Tongue (tissue), 3 donors: ENCODE measurements at places on chromosomes 7 and 10.

GRCh38 chr7:95804052-95804451, 31.7 kb downstream of the DYNC1I1 start:
- DNase-seq: peak; percentile 13

DNA sequence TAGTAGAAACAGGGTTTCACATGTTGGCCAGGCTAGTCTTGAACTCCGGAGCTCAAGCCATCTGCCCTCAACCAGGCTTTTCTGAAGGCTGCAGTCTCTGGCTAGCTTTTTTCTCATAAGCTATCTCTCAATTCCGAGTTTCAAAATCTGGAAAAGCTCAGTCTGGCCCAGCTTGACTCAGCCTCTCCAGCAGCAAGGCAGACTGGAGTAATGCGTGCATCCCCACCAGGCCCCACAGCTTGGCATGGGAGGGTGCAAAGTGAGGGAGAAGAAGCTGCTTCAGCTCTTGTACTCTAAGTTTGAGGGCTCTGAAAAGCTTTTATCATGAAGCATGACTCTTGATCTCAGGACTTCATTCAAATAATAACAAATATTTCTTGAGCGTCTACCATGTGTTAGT, 4.8 kb downstream of the DHTKD1 start:
- no peak for DNase-seq

DNA sequence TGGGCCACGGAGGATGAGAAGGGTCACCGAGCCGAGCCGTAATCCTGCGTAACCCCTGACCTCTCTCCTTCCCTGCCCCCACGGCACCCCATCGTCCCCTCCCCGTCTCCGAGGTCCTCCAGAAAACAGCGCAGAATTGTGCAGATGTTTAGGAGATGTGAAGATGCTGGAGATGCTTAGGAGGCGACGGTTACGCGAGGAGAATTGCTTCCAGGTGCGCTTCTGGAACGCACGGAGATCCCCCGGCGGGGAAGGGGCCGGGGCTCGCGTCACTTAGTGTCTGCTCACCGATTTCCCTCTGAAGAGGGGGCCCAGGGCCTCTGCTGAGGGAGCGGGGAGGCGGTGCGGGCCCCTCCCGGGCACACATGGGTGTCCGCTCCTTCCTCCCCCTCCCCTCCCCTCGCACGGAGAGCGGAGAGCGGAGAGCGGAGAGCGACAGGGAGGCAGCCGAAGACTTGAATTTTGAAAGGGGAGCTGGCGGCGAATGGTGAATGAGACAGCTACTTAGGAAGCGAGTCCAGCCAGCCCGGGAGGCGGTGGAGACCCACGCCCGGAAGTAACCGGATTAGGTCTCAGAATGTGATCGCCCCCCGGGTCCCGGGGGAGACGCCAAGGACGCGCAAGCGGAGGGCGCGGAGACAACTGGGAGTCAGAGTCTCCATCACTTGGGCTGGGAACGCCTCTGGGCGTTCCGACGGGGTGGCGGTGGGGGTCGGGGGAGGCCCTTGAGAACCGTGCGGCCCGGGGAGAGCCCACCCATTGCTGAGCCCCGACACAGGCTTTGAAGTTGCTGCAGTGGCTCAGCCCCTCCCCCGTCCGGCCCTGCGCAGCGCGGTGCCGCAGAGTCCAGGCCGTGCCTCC, 8.7 kb upstream of the EN2 start:
- no peak for DNase-seq

- no peak for DNase-seq
These were observed 42.2 kb downstream of the GBF1 start for GRCh38 chr10:102287538-102287937.

- DNase-seq: peak; percentile 75
These were observed at the start of gene LANCL2 for GRCh38 chr7:55365205-55365674. Gene LANCL2 (plus strand): TSS chr7:55365337. CDS start chr7:55366026, 689 bp downstream.

GRCh38 chr7:5797716-5798115, 16.3 kb upstream of the RNF216 start:
- DNase-seq: no peak

GRCh38 chr10:113496111-113497109, 56.4 kb upstream of the HABP2 start:
- DNase-seq: peak; percentile 85

DNA sequence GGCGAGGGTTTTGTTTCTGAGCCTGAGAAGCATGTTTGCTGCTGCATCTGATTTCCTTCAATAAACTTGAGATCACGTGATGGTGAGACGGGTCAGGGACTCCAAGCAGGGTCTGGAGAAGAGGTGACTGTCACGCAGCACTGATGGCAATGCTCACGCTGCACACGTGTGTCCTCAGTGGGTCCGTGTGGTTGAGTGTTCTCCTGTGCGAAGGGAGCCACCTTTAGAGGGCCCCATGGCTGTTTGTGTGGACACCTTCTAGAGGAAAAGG, 100.4 kb downstream of the WDR37 start:
- no peak for DNase-seq

DNA sequence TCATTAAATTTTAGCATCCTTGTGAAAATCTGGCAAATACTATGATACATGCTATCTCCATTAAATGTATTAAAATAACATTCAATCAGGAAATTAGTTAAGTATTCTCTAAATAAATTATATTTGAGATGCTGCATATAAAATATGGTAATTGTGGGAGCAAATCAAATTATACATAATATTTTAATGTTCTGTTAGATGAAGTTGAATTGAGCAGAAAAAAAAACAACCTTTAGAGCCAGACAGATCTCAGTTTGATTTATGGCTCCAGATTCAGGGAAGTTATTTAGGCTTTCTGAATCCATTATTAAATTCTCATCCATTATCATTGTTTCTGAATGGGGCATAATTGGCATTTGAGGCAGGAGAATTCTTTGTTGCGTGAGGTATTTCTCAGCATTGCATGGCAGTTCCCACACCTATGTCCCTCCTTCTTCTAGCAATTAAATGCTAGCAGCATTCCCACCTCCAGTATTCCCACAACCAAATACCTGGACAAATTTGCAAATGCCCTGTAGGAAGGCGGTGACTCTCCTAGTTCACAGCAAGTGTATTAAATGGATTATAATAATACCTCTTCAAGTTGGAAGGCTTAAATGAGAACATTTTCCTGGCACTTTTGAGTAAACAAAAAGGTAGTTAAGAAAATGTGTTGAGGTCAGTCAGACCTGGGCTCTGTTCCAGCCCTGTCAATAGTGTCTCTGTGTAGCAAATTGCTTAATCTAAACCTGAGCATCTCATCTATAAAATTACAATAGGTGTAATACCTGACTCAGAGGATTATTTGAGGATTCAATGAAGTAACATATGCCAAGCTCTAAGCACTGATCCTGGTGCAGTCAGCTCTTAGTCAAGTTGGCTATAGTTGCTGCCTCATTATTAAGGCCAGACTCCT, 108.9 kb downstream of the RNLS start:
- peak; percentile 26 for DNase-seq

DNA sequence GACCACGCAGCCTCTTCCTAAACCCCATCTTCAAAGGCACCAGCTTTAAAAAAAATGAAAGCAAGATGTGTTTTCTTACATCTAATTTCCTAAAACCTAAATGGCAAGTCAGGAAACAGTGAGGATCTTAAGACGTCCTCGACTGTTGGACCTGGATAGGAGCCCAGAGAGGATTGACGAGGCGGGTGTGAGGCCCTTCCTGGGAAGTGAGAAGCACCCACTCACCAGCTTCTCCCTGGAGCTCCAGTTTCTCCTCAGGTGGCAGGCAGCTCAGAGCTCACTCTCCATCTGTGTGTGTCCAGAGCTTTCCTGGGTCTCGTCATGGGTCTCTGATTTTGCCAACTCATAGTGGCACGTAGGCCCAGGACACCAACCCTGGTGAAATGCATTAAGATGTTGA, 614.0 kb upstream of the AUTS2 start:
- no peak for DNase-seq

DNA sequence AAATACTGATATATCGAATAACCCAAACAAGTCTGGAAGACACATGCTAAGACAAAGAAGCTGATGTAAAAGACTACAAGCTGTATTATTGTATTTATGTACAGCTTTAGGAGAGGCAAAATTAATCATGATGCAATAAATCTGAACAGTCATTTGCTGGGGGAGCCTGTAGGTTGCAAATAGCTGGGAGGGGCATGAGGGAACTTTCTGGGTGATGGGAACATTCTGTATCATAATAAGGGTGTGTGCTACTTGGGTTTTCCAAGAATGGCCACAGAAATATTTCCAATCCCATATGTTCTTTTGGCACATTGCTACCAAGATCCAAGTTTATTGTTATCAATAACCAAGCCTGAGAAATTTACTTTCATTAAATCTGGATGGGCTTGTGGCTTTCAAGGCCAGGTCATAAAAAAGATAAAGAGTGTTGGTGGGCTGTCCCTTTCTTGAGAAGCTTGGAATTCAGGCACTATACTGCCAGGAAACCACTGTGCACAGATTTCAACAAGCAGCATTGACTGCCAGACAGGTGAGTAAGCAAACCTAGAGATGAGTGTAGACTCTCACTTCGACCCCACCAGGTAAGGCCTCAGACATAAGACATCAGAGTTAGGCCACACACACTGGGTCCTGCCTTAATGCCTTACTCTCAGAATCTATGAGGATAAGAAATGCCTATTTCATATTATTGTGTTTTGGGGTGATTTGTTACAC, 629.7 kb upstream of the FZD8 start:
- no peak for DNase-seq

DNA sequence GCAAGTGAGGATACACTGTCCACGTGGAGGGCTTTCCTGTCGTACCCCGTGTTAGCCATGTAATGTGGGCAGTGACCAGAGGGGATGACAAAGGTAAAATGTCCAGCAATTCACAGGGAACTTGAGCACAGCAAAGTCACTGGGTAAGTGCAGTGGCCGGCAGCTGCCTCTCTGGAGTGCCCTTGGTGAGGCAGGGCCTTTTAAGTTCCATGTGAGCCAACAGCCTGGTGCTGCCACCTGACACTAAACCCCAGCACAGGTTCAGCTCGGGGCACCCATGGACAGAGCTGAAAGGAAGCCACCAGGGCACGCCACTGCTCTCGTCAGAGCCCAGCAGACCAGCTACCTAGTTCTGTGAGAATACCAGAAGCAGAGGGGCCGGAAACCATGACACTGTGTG, 168.3 kb downstream of the PRKAG2 start:
- DNase-seq: no peak

DNA sequence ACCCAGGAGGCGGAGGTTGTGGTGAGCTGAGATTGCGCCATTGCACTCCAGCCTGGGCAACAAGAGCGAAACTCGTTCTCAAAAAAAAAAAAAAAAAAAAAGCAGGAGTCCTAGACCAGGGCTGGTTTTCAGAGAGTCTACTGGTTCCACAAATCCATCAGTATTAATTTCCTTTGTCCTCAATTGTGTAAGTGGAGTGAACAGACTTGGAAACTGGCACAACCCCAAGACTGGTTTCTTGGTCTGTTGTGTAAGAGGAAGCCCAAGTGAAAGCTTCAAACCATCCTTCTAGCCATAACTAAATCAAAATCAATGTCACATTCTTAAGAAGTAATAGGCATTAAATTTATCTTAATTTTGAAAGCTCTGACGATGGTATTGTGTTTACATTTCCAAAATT, 213.6 kb downstream of the DGKI start:
- DNase-seq: no peak

DNA sequence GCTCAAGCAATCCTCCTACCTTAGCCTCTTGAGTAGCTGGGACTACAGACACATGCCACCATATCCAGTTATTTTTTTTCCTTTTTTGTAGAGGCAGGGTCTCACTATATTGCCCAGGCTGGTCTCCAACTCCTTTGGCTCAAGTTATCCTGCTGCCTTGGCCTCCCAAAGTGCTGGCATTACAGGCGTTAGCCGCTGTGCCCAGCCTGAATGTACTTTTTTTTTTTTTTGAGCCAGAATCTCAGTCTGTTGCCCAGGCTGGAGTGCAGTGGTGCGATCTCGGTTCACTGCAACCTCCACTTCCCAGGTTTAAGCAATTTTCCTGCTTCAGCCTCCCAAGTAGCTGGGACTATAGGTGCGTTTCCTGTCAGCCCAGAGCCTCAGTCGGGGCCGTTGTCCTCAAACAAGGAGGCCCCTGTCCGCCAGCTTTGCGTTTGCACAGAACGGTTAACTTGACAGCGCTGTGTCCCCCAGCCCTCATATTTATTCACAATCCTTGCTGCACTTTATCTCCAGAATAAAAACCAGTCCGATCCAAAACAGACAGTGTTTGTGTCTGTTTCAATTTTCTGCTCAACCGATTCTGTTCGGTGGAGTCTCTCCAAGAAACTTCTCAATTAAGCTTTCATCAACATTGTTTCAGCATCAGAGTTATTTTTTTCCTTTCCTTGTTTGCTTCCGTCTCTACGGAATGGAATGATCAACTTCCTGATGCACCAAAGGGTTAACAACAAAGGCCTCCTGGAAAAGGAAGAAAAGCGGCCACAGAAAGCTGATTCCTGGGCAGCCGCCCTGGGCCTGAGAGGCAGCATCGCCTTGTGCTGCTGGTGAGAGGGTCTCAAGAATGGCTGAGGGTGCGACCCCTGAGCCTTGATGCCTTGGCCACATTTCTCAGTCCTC, 64.5 kb downstream of the PDIA4 start:
- DNase-seq: peak; percentile 33

DNA sequence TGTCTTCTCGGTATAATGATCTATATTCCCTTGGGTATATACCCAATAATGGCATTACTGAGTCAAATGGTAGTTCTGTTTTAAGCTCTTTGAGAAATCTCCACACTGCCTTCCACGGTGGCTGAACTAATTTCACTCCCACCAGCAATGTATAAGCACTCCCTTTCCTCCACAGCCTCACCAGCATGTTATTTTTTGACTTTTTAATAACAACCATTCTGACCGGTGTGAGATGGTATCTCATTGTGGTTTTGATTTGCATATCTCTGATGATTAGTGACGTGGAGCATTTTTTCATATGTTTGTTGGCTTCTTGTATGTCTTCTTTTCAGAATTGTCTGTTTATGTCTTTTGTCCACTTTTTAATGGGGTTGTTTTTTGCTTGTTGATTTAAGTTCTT, 33.6 kb downstream of the KIAA1217 start:
- no peak for DNase-seq

DNA sequence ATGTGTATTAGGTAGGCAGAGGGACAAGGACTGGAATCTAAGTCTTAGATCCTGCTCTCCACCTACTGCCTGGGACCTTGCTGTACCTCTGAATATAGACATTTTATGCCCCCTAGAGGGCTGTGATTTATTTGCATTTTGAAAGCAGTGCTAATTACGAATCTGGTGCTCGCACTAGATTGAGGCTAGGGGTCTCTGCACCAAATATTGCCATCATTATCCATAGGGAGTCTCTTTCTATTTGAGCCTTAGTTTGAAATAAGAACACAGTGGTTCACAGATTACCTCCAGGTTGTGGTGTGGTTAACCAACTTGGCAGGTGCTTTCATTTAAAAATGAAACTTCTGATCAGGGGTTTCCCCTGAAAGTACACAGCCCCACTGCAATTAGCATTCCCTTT, 41.8 kb downstream of the CNNM1 start:
- peak; percentile 32 for DNase-seq
